Activated gamma-delta T cell treated with Interleukin-2 at 50 U/mL for 16 hours (primary cell): ENCODE measurements at places on chromosomes 2 and 18.

DNA sequence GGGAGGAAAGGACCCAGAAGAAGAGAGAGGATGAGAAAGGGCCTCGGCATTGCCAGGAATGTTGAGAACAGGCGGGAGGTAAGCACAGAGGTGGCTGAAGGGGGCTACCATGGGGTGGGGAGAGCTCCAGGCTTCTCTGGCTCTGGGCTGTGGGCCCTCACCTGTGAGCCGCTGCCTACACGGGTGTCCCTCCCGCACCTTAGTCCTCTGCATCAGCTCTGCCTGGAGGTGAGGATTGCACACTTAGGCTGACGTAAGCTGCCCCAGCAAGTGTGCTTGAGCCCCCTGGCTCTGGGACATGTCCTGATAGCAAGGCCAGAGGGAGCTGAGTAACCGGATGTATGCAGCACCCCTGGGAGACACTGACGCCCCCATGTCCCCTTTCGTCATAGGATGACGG is 33.9 kb downstream of the TMEM18 start:
- DNase-seq: no peak

DNA sequence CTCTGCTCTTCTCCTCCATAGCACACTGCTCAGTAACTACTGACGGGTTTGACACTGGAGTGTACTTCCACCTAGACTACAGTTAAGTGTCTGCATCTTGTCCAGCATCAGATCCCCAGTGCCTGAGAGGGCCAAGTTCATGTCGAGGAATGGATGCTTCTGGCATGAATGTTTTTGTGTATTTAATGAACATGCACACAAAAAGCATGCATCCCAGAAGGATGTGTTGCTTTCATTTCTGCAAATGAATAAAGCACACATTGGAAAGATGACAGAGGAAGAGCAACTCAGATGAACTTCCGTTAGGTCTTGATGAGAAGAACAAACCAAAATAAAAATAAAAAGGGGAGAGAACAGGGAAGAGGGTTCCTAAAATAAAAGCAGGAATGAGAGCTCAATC is 27.9 kb downstream of the C2orf49 start:
- DNase-seq: no peak

- no peak for DNase-seq
Observed at GRCh38 chr2:100852999-100853908, 33.3 kb downstream of the NPAS2 start.

DNA sequence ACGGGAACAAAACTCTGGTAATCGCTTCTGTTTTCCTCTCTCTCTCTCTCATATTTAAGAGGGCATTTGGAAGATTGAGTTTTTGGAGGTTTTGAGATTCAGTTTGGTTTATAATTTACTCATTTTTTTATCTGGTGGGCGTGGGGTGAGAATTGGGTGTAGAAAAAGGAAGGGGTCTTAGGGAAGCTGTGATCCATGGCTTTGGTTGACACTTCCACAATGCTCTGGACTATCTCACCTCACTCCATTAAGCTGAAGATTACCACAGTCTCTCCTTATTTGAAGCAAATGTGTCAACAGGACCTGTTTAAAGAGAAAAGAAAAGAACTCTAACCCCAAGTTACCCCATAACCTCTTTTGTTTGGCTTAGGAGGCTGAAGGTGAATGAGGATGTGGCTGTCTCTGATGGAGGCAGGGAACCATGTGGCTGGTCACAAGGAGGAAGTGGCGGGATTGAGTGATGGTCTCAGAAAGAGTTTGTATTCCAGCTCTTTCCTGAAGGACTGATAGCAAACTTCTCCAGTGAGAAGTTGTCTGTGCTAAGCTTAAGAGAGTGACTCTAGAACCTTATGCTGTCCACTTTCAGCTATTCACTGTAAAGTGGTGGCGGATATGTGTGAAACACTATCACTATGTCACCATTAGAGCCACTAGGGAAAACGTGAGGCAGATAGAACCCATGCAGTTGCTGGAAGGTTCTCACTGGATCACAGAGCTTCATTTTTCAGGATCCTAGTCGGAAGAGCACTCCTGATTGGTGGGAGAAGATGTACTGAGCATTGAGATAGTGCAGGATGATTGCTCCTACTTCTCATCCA is 934 bp downstream of the ZNF804A start:
- DNase-seq: no peak

DNA sequence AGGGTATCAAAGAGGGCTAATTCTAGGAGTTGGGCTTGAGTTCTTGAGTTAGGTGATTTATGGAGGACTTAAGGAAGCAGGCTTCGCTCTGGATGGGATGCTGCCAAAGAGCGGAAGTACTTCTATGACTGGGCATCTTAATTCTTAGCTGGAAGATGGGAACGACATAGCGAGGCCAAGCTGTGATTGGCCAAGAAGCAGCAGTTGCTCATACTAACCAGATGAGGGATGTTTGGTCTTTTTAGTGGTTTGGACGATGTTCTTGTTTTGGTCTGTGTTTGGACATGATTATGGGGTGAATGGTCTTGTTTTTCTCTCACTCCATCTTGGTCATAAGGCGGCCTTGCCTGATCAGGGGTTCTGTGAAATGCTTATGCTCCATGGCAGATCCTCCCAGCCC is 133.7 kb downstream of the MSH2 start:
- no peak for DNase-seq

GRCh38 chr2:48900321-48901014 is 144.9 kb upstream of the LHCGR start:
- DNase-seq: no peak

DNA sequence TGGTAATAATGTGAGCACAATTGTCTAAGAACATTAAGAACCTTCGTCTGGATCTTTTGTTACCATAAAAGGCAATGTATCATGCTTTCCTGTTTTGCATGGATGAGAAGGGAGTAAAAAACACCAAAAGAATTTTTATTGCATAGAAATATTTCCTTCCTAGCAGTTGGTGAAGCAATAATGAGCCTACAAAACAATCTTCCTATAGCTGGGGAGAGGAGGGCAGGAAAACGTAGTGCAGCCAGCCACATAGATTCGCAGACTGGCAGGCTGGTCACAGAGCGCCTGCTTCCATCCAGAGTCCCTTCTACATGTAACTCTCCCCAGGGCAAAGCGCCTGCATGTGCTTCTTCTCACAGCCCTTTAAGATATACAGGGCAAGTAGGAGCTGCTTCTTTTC is 190.4 kb downstream of the BABAM2 start:
- DNase-seq: no peak

DNA sequence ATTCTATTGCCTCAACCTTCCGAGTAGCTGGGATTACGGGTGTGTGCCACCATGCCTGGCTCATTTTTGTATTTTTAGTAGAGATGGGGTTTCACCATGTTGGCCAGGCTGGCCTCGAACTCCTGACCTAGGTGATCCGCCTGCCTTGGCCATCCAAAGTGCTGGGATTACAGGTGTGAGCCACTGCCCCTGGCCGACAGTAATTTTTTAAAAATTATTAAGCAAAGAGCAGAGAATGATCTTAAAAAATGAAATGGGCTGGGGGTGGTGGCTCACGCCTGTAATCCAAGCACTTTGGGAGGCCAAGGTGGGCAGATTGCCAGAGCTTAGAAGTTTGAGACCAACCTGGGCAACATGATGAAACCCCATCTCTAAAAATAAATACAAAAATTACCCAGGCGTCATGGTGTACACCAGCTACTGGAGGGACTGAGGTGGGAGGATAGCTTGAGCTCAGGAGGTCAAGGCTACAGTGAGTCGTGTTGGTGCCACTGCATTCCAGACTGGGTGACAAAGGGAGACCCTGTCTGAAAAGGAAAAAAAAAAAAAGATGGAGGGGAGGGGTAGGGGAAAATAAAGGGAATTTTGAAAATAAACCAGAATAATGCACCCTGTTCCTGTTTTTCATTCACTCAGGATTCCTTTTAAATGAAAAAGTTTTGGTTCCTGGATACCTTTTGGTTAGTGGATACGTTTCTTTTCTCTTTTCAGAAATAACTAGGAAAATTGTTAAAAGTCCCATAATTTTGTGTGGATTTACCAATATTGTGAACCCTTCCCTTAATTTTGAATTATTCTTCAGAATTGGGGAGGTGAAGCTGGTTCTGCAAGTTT is 33.9 kb downstream of the MAP4K4 start:
- DNase-seq: no peak

- no peak for DNase-seq
Observed at GRCh38 chr18:47434214-47434746, 182.8 kb upstream of the SKOR2 start.

- no peak for DNase-seq
Observed at GRCh38 chr2:10222-10875, 36.0 kb downstream of the FAM110C start.

DNA sequence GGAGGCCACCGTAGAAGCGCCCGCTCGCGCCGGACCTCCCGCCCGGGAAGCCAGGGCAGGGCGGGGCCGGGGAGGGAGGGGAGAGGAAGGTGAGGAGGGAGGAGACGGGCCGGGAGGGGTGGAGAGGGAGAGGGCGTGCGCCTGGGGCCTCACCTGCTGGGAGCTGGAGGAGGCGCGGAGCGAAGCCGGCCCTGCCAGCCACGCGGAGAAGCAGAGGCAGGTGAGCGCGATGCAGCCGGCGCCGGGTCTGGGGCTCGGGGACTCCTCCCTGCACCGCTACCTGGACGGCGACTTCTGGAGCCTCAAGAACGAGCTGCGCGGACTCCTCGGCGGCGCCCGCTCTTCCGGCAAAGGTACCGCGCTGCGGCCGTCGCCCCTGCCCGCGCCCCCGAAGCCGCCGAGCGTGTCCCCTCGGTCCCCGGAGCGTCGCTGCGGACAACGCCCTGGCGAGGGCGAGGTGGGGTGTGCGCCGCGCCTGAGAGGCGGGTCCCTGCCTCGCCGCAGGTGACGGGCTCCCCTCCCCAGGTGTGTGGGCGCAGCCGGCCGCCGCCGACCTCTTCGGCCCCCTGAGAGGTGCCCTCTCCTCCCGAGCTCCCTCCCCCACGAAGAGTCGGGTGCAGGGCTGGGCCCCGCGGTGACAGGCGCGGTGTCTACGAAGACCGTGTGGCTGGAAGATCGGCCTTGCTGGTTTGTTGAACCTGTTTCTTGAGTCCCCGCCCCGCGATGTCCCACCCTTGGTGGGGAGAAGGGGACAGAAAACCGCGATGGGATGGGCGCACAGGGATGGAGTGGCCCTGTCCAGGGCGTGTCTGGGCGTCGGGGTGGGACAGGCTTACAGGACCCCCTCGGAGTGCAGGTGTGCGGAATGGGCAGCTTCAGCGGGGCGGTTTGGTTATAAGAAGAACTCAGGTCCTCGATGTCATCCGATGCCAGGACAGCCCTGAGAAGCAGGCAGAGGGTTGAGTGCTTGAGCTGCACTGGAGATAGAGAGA is at the start of gene ACOXL:
ACOXL (plus strand) TSS at position 152 of the 992 bp plus-strand sequence. CDS start 35,817 bp downstream, outside the sequence.
- no peak for DNase-seq

DNA sequence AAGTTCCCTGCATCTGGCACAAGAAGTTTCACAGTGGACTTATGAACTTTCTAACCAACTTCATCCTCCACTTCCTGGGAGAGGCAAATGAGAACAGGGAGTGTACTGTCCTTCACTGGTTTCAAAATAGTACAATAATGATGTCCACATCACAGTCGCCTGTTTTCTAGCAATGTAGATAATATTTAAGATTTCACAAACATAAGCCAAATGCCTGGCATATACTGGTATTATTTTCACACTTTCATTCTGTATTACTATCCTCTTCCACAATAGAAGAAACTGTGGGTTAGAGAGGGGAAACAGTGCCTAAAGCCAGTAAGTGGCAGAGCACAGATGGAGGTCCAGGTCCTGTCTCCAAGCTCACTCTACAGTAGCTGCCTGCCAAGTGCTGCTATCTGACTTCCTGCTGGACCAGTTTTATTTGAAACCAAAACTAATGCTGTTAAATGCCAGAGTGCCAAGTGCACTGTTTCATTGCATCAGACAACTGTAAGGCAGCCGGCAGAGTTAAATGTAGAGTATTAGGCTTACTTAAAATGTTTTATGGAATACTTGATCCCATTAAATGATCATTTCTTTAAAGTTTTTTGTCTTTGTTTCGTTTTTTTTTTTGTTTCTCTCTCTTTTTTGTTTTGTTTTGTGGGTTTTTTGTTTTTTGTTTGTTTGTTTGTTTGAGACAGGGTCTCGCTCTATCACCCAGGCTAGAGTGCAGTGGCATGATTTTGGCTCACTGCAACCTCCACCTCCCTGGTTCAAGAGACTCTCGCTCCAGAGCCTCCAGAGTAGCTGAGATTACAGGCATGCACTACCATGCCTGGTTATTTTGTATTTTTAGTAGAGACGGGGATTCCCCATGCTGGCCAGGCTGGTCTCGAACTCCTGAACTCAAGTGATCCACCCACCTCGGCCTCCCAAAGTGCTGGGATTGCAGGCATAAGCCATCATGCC is 15.1 kb downstream of the COBLL1 start:
- DNase-seq: no peak

DNA sequence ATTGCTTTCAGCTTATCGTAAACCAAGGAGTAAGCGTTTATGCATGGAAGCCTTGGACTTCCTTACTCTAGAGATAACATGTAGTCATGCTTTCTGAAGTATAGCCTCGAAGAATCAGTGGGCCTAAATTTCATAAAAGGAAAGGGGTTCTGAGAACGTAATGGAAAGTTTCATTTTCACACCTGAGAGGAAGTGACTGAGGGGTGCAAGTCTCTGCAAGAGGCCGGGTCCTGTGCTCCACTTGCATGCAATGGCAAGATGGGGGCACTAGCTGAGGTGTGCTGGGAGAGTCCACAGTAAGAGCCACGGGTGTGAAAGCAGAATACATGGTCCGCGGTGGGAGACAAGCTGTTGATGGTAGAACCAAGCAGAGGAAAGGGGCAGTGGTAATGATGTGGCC is 36.5 kb upstream of the C1D start:
- no peak for DNase-seq

DNA sequence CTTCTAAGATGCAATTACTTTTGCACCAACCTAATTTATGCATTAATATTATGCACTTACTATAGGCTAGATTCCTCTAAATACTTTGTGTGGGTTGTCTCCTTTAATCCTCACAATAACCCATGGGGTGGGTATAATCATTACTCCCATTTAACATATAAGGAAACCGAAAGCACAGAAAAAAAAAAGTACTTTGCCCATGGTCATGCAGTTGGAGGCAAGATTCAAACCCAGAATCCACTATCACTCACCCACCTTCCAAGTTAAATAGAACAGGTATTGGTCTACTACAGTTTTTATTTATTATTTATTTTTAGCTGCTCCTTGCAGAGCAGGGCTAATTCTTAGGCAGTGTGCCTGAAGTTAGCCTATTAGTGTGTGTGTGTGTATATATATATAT is 76.6 kb upstream of the FZD7 start:
- no peak for DNase-seq
